ENCODE measurements at places on chromosomes 1 and 21.

GRCh38 chr1:3188150-3188971 lies 119.4 kb downstream of the PRDM16 start:
- no peak for DNase-seq

GRCh38 chr1:47371016-47371517 lies 37.5 kb downstream of the CMPK1 start:
- no peak for DNase-seq

- no peak for DNase-seq
Observed at GRCh38 chr1:231526536-231526935, 1.9 kb upstream of the TSNAX start.

GRCh38 chr1:35883635-35884101 lies 659 bp downstream of the AGO1 start:
- DNase-seq: peak; percentile 26

GRCh38 chr1:75765697-75766355 lies 20.2 kb upstream of the RABGGTB start:
- DNase-seq: no peak

GRCh38 chr1:38266197-38266520 lies 219.6 kb upstream of the POU3F1 start:
- DNase-seq: no peak

- no peak for DNase-seq
Observed at GRCh38 chr1:115929881-115930280, 46.4 kb upstream of the SLC22A15 start.

- DNase-seq: peak; percentile 88
Observed at GRCh38 chr1:43367904-43368645, at the start of gene ELOVL1. Gene ELOVL1 (minus strand): TSS chr1:43368011. CDS start chr1:43365609, 2,402 bp downstream.

GRCh38 chr1:32215629-32216480 lies 6.3 kb downstream of the TMEM234 start:
- DNase-seq: peak; percentile 66

GRCh38 chr1:113931451-113931851 lies 2.3 kb downstream of the HIPK1 start:
- no peak for DNase-seq

GRCh38 chr21:29148530-29148929 lies 18.1 kb downstream of the MAP3K7CL start:
- DNase-seq: no peak

All from CD4-positive, alpha-beta T cell (primary cell).